H9 (cell line): ENCODE measurements at places on chromosomes 7 and 10.

DNA sequence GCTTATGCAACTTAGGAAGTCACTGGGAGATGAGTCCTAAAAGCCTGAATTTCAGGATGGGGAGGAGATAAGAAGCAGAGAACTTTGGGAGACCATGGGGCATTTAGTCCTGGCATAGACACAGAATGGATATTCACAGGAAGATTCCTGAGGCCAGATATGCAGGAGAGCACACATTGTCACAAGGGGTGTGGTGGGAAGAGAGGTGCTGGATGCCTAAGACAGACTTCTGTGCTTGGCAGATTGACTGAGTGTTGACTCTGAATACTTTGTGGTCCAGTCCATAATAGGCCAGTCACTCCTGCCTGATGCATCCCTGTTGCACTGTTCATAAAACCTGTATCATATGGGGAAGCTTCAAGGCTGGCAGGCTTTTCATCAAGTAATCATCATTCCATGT, 18.5 kb downstream of the SRI start:
- no peak for DNase-seq

DNA sequence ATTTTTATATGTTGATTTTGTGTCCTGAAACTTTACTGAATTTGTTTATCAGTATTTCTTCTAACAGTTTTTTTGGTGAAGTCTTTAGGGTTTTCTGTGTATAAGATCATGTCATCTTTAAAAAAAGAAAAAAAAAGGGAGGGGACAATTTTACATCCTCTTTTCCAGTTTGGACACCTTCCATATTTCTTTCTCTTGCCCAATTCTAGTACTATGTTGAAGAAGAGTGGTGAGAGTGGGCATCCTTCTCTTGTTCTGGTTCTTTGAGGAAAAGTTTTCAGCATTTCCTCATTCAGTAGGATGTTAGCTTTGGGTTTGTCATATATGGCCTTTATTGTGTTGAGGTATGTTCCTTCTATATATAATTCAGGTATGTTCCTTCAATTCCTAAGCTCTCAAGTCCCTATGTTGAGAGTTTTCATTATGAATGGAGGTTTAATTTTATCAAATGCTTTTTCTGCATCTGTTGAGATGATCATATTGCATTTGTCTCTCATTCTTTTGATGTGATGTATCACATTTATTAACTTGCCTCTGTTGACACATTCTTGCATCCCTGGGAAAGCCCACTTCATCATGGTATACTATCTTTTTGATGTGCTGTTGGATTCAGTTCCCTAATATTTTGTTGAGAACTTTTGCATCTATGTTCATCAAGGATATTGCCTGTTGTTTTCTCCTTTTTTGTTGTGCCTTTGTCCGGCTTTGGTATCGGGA, 12.1 kb downstream of the TAS2R40 start:
- DNase-seq = no peak

- DNase-seq = no peak
These were observed 113.7 kb upstream of the ANKRD1 start for GRCh38 chr10:91034494-91035159.

- DNase-seq = no peak
These were observed 779 bp upstream of the KIF5B start for GRCh38 chr10:32057036-32057372.

- no peak for DNase-seq
These were observed 239.1 kb downstream of the SKAP2 start for GRCh38 chr7:26625286-26625685.

- DNase-seq = no peak
These were observed 45.2 kb downstream of the ARHGAP12 start for GRCh38 chr10:31883397-31883796.

GRCh38 chr7:120742372-120742771, 115.6 kb downstream of the TSPAN12 start:
- DNase-seq = peak; percentile 62

- no peak for DNase-seq
These were observed 430.4 kb downstream of the GRID1 start for GRCh38 chr10:85936161-85936560.

DNA sequence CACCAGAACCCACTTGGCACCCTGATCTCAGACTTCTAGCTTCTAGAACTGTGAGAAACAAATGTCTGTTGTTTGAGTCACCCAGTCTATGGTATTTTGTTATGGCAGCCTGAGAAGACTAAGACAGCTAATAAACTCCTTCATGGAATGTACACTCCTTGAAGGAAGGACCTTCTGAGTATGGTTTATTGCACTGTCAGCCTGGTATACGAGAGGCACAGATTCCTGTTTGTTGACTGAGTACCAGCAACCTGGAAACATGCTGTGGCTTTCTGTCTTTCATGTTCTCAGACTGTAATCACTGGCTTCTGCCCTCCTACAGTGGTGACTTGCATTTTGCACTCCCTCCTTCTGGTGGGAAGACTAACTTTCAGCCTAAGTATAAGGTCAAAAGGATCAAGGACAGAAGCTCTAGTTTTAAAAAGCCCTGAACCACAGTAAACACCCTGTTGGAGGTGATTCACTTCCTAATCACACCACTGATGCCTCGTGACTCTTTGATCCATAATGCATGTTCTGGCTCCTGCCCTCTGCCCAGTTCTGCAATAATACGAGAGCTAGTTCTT, 319.0 kb upstream of the NPSR1 start:
- DNase-seq = no peak

DNA sequence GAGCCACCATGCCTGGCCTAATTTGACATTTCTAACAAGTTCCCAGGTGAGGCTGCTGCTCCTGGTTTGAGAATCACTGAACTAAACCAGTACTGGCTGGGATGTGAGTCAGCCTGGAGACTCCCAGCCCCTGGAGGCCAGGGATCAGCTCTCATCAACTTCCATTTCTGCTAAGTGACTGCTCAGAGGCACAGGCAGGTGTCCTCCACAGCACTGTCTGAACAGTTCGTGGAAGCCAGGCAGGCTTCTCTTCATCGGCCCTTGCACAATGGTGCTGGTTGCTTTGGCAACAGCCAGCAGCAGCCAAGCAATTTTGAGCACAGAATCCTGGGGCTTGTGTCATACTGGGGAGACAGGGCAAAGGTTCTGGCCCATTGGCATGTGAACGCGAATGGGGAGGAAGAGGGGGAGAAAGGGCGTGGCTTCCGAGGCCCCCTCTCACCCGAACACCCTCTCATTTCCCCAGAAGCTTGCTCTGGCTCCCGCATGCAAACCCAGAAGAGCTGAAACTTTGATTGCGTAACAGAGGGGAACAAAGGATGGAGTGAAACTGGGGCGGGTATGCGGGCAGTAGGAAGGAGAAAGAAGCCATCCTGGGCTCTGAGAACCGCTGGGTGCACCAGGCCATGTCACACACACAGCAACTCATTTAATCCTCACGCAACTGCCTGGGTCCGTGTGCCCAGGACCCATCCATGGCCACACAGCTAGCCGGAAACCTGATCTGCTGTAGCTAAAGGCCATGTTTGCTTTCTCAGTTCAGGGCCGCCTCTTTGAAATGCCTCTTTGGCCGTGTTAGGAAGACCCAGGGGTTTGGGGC, 9.0 kb upstream of the POR start:
- peak; percentile 75 for DNase-seq

- no peak for DNase-seq
These were observed 35.3 kb downstream of the AMZ1 start for GRCh38 chr7:2723138-2723850.

GRCh38 chr10:58642283-58642682, 129.6 kb downstream of the BICC1 start:
- DNase-seq = no peak

DNA sequence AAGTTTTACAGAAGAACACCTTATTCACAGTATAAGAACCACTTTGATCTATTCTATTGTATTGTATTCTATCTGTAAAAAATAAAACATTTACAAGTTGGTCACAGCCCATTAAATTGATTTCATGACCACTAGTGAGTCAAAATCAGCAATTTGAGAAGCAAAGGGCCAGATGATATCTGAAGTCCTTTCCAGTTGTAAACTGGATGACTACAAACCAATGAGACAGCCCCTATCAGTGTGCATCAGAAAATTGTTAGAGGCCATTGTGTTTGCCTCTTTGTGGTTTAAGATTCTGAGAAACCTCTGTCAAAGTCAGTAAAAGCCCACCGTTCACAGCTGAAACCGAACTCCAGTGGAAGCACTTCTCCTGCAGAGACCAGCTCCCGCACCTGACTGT, 54.8 kb downstream of the TBXAS1 start:
- DNase-seq = no peak

- DNase-seq = peak; percentile 78
These were observed at the start of gene CALY for GRCh38 chr10:133336577-133337369. Gene CALY, minus strand, starts transcription at chr10:133336896. Its CDS starts 7,907 bp downstream, at chr10:133328989.

DNA sequence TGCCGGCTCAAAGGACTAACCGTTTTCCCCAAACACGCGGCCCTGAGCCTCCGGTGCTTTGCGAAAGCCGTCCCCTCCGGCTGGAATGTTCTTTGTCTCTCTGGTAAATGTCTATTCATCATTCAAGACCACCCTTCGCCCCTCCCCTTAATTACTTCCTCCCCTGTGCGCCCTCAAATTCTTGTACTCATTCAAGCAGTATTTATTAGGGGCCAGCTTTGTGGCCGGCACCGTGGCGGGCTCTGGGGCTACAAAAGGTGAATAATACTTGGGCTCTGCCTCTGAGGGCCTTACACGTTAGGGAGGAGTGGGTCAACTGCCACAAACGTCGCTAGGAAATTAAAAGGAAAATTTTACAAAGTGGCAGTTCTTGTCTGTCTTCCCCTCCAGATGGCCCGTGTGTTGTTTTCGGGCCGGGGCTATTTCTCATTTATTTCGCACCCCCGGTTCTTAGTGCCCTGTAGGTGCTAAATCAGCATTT, 1.5 kb upstream of the MEST start:
- peak; percentile 47 for DNase-seq

GRCh38 chr7:2710901-2711551, 23.0 kb downstream of the AMZ1 start:
- no peak for DNase-seq

- DNase-seq = no peak
These were observed 35.4 kb downstream of the KLF6 start for GRCh38 chr10:3749600-3749999.

- DNase-seq = no peak
These were observed 14.5 kb downstream of the OR9A2 start for GRCh38 chr7:143012409-143012808.

DNA sequence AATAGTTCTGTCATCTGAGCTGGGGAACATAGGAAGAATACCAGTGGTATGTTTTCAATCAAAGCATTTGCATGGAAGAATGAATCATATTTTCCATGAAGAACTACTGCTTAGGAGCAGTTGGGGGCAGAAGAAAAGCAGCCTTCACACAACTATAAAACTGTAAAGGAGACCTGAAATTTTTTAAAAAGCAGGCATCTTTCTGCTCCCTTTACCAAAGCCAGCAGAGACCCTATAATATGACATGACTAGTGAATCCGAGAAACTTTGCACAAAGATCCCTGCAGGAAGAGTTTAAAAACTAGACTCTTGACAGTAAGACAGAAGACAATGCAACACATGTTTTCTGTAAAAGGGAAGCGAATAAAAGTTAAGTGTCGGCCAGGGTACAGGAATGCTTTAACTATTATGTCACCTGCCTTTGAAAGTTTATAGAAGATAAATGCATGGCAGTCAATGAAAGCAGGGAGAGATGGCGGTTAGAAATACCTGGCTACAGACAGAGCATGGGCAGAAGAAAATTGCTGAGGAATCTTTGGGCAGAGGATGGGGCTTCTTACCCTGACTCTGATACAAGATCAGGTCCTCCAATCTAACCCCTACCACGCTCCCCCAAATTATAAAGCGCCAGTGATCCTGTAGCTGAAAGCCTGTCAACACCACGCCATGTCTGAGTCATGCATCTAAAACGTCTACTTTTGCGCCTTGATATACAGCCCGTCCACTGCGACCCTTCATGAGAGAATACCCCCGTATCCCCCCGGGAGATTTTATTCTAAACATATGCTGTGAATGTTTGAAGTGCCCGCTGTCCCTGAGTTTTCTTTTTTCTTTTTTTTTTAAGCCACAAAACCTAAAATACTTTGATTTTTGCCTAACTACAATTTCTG, 93.1 kb downstream of the GLI3 start:
- no peak for DNase-seq

DNA sequence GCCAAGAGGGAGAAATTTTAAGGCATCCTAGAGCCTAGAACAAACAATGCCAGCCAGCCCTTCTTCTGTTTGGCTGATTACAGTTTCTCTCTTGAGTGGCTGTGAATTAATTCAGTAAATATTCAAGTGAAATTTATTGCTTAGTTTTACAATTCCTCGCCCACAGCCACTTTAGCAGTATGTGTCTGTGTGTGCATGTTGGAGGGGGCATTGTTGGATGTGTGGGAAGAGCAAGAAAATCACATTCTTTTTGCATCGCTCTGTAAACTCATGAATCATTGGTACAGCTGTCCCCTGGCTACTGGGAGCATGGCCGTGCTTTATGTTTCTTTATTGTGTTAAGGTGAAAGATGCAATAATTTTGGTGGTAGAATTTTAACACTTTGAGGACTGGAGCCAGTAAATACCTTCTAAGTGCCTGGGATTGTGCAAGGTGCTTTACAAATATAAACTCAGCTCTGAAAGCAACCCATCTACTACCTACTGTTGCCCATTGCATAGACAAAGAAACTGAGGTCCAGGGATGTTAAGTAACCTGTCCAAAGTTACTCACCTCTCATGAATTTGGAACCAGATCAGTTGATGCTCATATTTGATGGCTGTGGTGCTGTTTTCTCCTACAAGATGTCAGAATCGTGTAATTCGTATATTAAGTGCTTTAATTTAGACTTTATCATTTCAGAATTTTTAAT, 89.9 kb upstream of the BTBD16 start:
- DNase-seq = no peak

- no peak for DNase-seq
These were observed 29.6 kb upstream of the FAM20C start for GRCh38 chr7:162632-163297.

- no peak for DNase-seq
These were observed 247.4 kb downstream of the PTEN start for GRCh38 chr10:88110822-88111221.

GRCh38 chr10:6328699-6329423, 126.1 kb downstream of the PFKFB3 start:
- no peak for DNase-seq

- DNase-seq = no peak
These were observed 584.0 kb upstream of the GHITM start for GRCh38 chr10:83555264-83555663.

GRCh38 chr7:39733881-39734632, 110.7 kb downstream of the RALA start:
- no peak for DNase-seq

DNA sequence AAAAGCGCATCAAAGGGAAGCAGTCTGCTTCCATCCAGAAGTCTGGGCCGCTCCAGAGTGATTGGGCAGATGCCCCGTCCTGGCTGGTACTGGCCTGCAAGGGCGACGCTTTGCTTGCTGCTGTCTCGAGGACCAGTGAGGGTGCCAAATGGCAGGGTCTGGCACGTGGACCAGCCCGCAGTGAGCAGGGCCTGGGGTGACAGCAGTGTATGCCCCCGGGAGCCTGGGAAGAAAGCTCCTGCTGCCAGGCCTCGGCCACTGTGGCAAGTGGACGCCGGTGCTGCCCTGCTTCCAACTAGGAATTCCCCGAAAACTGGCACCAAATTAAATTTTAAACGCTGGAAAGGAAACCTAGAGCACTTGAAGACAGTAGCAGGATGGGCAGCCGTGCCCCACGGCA, 357.0 kb upstream of the MKI67 start:
- no peak for DNase-seq

- DNase-seq = no peak
These were observed 19.7 kb downstream of the CLRN3 start for GRCh38 chr10:127872871-127873600.
